Vagina (tissue), 2 donors: ENCODE measurements at places on chromosomes 2 and 18. TPM values are rescaled to one million over a fixed set of nuclear protein-coding genes. Genes with fewer than 3 reads are reported as not detected.

The PPP4R1 gene
- total RNA-seq = 127 TPM

The IL36B gene
- not detected for total RNA-seq

The AOX1 gene
- total RNA-seq = 84.5 TPM

The MC4R gene
- not detected for total RNA-seq

The ERLEC1 gene
- 84.5 TPM for total RNA-seq

The TNFAIP6 gene
- total RNA-seq = 2.0 TPM

DNA sequence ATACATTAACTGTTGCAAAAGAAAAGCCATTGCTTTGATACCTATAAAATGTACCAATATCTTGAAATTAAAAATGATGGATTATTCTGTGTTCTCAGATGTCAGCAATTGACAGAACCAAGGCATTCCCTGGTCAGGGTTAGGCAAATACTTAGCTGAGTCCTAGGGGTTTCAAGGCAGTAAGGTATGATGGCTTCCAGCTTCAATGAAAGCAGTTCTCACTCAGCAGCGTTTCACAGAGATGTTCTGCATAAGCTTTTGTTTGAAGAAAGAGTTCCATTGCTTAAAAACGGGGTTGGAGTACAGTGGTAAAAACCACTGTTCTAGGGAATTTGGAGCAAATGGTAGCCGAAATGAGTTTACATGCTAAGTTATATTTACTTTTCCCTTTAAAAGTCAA lies 17.0 kb upstream of the KANSL1L start:
- no peak for DNase-seq

DNA sequence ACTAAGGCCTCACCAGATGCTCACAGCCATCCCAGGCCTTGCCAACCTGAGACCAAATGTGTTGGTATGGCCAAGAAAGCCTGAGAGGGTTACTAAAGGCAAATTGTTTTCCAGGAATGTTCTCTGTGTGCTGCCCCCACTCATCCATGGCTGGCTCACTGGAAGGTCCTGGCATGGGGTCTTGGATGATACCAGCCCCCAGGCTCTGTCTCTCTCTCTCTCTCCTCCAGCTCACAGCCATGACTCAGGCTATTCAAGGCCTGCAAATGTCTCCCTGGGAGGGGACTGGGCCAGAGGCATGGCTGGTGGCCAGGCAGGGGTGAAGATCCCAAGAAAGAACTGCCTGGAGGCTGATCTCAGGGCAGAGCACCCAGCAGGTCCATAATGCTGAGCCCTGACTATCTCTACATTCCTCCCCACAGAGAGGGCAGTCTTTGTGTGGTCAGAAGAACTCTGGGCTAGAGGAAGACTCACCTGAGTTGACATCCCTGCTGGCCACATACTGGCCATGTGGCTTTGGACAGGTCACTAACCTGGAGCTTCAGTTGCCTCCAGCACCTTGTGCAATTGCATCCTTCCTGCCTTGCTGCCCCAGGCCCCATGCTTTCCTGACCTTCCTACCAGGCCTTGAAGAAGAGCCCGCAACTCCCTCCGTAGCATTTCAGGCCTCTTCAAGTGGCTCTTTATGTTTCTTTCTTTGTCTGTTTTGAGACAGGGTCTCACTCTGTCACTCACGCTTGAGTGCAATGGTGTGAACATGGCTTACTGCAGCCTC lies 150.4 kb downstream of the ZFP36L2 start:
- no peak for DNase-seq

GRCh38 chr2:233353101-233353768 lies 1.1 kb upstream of the DGKD start:
- DNase-seq = no peak

DNA sequence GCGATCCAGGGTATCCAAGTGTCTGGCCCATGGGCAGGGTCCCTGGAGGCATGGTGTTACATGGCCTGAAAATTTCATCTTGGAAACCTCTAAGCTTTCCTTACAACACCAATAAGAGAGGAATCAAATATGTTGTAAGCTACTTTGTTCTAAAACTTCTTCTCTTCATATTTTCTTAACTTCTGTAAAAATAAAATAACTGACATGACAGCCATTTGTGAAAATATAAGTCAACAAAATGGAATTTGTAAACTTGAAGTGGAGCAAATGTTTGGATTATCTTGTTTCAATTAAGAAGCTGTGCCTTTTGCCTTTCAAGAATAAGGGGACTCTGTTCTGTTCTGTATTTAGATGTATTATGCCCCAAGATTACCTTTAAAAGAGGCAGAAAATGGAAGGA lies 319.7 kb downstream of the LPIN1 start:
- no peak for DNase-seq

GRCh38 chr2:44250376-44250775 lies 24.9 kb upstream of the SLC3A1 start:
- DNase-seq = no peak

GRCh38 chr18:65706646-65707045 lies 44.2 kb upstream of the CDH7 start:
- DNase-seq = no peak

- DNase-seq = no peak
Observed at GRCh38 chr2:215136669-215137328, 1.6 kb downstream of the ABCA12 start.

GRCh38 chr18:64244571-64244970 lies 95.7 kb upstream of the LINC00305 start:
- no peak for DNase-seq
